ENCODE measurements at places on chromosomes 6 and 20. TPM values are rescaled to one million over a fixed set of nuclear protein-coding genes. Genes with fewer than 3 reads are reported as not detected.

GRCh38 chr6:16136091-16136490, 7.2 kb downstream of the MYLIP start:
- peaks cover 38% of the 10 kb centered on the region for H3K4me1 ChIP-seq
- no peak overlapping the region for H3K27ac ChIP-seq
- H3K36me3 ChIP-seq: no peaks in the 10 kb centered on the region
- no peaks in the 10 kb centered on the region for H3K27me3 ChIP-seq
- no peak overlapping the region for H3K4me3 ChIP-seq

Gene CRISP2
- not detected for total RNA-seq

DNA sequence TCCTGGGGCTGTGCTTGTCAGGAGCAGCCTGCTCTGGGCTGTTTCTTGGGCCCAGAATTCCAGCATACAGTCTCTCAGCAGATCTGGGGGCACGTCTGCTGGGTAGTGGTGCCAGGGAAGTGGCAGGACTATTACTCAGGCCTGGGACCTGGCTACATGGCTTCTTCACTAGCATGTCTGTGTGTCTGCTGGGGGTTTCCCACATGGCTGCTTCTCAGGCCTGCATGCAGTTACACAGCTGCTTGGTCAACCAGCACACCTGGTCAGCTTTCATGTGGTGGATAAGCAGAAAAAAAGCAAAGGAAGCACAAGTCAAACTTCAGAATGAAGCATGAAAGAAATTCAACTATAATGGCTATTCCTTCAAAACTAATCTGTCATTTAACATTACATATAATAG, 316.2 kb upstream of the NOX3 start:
- no peak overlapping the region for H3K27ac ChIP-seq
- H3K4me3 ChIP-seq: no peak overlapping the region
- H3K4me1 ChIP-seq: no peaks in the 10 kb centered on the region
- no peaks in the 10 kb centered on the region for H3K27me3 ChIP-seq

Gene SLC17A2
- not detected for total RNA-seq

- H3K4me3 ChIP-seq: no peak overlapping the region
- no peaks in the 10 kb centered on the region for H3K4me1 ChIP-seq
- H3K27me3 ChIP-seq: peaks cover 2% of the 10 kb centered on the region
Observed at GRCh38 chr20:51054233-51054632, 31.3 kb upstream of the KCNG1 start.

GRCh38 chr6:43963203-43963602, 164.0 kb downstream of the MRPL14 start:
- H3K36me3 ChIP-seq: no peaks in the 10 kb centered on the region
- H3K4me1 ChIP-seq: no peaks in the 10 kb centered on the region
- H3K27me3 ChIP-seq: peaks cover 6% of the 10 kb centered on the region

DNA sequence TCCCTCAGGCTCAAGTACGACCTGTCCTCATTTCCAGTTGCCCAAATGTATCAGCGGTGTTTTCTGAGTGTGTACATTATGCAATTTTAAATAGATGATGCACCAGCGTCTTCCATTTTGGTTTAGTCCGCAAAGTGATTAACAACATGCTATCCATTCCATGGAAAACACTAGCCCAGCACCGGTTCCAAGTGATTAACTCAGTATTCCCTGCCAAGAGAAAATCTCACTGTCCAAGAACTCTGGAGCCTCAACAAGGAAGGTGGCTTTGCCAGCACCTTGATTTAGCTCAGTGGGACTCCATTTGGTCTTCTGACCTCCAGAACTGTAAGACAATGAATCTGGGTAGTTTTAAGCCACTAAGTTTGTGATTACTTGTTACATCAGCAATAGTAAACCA, 107.2 kb downstream of the FOXC1 start:
- peaks cover 13% of the 10 kb centered on the region for H3K4me1 ChIP-seq
- no peak overlapping the region for H3K4me3 ChIP-seq
- DNase-seq: no peak
- H3K27ac ChIP-seq: no peak overlapping the region
- H3K36me3 ChIP-seq: no peaks in the 10 kb centered on the region
- no peaks in the 10 kb centered on the region for H3K27me3 ChIP-seq
